ENCODE measurements at places on chromosomes 1 and 21.

DNA sequence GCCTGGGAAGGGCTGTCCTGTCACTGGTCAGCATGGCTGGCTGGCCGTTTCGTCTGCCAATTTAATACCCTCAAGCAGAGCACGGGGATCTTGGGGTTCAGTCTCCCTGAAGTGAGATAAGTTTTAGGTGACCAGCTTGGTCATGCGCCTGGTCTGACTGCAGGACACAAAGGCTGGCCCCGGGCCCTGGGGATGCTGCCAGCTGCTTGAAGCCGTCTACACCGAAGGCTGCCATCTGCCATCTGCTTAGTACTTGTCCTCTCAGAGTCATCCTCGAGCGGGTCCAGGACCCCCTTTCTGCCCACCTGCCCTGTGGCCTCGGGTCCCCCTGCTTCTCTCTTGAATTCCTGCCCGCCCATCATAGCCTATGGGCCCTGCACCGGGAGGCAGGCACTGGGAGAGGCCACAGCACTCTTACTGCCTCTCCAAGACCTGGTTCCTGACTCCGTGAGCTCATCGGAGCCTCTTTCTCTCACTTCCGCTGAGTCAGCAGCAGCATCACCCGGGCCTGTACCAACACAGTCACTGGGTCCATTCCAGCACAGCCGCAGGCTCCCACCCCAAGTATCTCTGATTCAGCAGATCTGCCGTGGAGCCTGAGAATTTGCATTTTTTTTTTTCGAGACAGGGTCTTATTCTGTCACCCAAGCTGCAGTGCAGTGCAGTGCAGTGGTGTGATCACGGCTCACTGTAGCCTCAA, 7.0 kb downstream of the FBLIM1 start:
- no peak for DNase-seq

DNA sequence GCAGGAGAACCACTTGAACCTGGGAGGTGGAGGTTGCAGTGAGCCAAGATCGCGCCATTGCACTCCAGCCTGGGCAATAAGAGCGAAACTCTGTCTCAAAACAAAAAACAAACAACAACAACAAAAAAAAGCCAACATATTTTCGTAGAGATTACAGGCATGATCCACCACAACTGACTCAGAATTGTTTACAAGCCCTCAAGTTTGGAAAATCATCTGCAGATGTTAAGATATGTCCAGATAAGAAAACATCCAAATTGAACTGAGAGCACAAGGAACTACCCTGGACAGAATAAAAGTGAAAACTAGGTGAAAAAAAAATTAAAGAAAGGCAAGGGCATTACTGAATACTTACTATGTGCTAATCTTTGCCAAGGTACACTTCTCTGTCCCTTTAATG, 89.8 kb upstream of the WLS start:
- no peak for DNase-seq

GRCh38 chr1:245604979-245605378, 450.2 kb downstream of the KIF26B start:
- DNase-seq, result no peak

DNA sequence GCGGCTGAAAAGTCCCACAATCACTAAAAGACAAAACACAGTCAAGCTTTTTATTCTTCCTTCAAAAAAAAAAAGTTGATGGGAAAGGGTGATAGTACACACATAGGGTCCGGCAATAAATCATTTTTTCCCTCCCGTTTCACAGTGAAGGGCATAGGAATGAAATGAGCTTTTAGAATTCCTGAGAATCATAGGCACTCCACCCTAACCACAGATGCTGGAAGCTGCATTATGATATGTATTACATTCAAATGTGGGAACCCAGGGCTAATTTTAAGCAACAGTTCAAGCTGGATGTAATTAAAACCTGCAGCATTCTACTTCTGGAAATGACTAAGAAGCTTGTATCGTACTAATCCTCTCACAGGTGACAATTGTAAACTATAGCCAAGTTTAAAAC, 75.7 kb upstream of the KCNJ15 start:
- no peak for DNase-seq

- DNase-seq, result no peak
Observed at GRCh38 chr21:42677339-42678321, 24.2 kb downstream of the PDE9A start.

- no peak for DNase-seq
Observed at GRCh38 chr21:36524477-36524876, 44.6 kb upstream of the CLDN14 start.

GRCh38 chr1:15188678-15189077, 35.1 kb downstream of the TMEM51 start:
- no peak for DNase-seq

- no peak for DNase-seq
Observed at GRCh38 chr1:89546082-89546889, 21.7 kb downstream of the LRRC8B start.

DNA sequence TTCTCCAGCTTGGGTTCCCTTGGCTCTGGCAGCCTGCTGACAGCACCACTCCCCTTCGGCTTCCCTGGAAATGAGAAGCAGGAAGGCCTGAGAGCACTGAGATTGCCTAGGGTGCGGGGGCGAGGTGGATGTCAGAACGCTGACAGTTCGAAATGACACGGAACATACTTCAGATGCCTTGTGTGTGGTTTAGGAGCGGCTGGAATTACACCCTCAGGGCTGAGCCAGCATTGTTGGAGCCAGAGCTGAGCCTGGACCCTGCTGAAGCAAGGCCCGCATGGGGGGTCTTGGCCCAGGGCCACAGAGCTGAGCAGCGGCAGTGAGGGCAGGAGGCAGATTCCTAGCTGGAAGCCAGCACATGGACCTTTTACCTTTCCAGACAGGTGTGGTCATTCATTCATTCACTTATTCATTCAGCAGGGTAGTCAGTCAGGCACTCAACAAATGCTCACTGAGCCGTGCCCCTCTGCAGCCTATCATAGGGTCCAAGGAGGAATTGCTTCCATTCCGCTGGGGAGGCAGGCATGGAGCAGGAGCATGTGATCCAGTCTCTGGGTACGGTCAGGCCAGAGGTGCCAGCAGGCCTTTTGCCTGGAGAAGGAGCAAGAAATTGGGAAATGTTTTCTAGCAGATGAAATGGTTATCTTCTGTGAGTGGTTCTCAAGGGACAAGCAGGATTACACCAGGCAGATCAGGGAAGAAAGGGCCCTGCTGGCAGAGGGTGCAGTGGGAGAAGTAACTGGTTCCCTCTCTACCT, 6.6 kb upstream of the FOXE3 start:
- no peak for DNase-seq

DNA sequence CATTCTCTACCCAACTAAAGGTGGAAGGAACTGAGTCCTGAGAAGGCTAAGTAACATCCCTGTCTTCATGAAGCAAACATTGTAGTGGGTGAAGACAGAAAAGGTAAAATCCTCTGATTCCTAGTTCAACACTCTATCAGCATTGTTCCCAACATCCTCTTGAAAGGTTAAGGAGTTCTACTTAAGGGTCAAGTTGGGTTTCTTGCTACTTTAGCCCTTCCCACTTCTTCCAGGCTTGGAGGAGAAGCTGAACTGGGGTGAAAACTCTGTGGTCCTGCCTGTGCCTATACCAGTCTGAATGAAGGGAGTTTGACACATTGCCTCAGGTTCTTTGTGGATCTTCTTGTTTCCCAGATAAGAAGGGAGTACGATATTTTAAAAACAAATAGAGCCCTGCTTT, 54.1 kb downstream of the ATP2B4 start:
- no peak for DNase-seq

DNA sequence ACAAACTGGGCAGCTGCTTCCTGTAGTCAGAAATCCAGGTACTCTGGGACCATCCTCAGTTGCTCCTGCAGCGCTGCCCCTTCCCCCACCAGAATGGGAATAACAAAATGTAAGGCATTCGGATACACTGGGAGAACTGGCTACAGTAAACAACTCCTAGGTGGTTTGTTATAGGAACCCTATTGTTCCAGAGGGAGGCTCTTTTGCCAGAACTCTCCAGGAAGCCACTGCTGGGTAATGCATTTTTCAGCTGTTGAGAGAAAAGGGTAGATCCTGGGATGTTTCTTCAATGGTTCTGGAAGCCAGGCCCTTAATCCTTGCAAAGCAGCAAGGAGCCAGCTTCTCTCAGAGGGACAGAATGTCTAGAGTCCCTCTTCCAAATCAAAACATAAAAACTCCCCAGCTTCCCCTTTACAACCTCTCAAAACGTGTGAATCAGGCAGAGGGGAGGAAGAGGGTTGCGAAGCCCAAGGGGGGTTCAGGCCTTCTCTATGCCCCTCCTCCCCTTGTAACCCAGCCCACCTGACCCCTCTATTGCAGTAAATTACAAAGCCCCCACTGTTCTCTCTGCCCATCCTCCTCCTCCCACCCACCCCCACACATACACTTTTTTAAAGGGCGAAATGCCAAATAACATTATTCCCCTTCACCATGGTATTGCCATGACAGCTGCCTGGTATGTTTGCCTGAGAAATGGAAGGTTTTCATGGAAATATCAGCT, 29.1 kb downstream of the PLPP3 start:
- DNase-seq, result no peak

DNA sequence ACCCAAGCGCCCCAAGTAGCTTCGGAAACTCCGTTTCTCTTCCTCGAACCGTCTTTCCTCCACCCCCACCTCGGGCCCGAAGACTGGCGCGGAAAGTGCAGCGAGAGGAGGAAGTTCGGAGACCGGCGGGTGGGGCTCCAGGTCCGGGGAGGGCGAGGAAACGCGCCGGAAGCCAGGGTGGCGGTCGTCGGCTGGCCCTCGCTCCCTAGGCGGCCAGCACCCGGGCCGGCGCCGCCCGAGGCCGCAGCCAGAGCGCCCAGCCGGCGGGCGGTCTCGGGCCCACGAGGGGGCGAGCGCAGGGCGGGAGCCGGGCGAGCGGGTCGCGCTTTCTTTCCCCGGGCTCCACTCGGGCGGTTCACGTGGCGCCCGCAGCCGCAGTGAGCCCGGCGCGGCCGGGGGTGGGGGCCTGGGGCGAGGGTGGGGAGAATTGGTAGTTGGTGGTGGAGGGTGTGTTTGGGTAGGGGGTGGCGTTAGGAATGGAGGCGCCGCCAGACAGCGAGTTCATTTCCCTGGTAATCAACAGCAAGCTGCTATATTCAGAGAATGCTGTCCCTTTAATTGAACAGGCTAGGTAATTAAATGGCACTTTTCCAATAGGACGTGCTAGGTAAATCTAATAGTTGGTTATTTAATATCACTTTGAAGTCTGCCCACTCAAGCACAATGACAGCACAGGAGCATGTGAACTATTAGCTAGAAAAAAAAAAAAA, 6.7 kb downstream of the LMO4 start:
- DNase-seq, result peak; percentile 70

DNA sequence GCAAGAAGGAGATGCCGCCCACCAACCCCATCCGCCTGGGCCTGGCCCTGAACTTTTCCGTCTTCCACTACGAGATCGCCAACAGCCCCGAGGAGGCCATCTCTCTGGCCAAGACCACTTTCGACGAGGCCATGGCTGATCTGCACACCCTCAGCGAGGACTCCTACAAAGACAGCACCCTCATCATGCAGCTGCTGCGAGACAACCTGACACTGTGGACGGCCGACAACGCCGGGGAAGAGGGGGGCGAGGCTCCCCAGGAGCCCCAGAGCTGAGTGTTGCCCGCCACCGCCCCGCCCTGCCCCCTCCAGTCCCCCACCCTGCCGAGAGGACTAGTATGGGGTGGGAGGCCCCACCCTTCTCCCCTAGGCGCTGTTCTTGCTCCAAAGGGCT, 732 bp downstream of the SFN start:
- DNase-seq, result no peak

DNA sequence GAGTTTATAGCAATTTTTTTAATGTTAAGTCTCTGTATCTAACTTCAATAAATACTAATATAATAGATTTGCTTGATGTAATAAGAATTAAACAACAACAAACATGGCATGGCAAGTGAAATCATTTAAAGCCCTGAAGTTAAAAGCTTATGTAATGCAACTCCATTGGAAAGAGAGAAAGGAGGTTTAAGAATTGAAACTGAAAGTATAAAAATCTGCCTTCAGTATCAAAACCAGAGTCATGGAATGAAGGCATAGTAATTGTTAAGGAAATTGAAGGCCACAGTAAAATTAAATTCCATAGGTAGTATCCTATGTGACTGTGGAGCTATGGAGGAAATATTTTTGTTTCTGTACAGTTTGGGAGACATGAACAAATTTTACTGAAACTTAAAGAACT, 55.1 kb downstream of the PRDX6 start:
- DNase-seq, result no peak

DNA sequence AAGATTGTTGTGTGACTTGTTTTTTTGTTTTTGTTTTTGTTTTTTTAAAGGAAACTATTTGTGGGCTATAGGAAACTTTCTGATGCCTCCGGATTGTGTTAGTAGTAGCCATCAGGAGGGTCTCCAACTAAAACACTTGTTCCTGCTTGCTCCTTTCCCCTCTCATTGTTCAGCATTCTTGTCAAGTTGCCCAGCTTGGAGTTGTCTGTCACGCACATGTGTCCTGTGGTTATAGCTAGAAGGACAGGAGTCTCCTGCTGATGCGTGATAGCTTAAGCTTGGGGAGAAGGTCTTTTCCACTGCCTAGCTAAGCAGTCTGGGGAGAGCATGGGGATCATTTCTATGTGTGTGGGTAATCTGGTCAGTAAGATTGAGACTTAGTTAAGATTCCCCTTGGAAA, 3.2 kb upstream of the LYPLA2 start:
- no peak for DNase-seq

DNA sequence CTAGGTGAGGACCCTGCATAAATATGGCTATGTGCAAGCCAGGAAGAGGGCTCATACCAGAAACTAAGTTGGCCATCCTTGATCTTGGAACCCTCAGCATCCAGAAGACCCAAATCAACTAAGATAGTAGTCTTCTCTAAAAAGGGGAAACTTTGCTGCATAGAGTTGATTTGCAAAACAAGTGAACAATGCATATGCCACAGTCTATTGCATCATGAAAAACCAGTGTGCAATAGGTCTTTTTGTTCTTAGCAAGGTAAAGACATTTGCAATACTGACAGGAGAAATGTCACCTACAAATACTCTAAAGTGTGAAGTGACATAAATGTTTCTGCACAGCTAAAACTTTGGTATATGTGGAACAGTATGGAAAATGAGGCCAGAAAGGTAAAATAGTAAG, 2.0 kb upstream of the IFI16 start:
- DNase-seq, result no peak

GRCh38 chr1:48735796-48736195, 40.9 kb downstream of the BEND5 start:
- no peak for DNase-seq

GRCh38 chr1:177423090-177423489, 252.3 kb downstream of the BRINP2 start:
- DNase-seq, result no peak

DNA sequence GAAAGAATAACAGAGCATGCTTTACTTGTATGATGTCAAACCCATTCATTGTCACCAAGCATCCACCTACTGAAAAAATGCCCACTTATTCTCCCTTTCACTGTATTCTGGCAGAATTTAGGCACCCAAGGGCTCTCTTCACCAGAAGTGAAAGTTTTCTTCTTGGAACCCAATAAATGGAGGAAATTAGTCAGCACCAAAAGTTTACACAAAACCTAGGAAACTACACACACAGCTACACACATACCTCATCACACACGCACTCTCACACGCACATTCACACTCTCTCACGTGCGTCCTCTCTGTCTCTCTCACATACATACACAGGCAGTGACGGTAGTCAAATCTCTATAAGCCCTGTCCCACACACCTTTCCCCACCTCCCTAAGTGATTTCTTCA, 37.6 kb downstream of the MCOLN2 start:
- no peak for DNase-seq
